Cortex of kidney (tissue), 1 donor: ENCODE measurements at places on chromosomes 6 and 20.

DNA sequence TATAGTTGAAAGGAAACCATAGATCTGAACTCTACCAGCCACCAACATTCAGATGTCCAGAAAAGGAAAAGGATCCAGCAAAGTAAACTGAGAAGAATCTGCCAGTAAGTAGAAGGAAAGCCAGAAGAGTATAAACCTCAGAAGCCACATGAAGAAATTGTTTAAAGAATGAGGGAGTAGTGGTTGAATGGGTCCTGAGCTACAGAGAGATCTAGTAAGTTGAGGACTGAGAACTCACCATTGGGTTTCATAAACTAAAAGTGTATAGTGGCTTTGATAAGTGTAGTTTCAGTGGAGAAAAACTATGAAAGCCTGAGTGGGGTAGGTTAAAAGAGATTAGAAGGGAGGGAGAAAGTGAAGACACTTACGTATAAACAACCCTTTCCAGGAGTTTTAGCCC, 32.0 kb upstream of the SUMO4 start:
- DNase-seq: no peak

DNA sequence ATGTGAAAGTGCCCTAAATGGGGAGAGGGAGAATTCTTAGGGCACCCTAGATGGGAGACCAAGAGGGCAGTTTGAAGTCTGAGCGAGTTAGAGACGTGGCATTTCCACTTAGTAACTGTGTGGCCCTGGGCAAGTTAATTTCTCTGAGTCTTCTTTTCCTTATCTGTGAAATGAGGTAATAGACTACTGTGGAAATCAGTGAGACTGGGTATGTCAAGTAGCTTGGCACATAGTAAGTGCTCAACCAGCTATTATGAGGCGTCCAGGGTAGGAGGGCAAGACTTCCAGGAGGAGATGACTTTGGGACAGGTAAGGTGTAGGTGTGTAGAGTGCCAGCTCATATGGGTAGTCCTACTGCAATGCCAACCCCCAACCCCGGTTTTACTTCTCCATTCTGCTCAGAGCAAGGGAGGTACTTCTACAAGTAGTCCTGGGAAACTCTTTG, 770 bp downstream of the KIF3B start:
- no peak for DNase-seq

DNA sequence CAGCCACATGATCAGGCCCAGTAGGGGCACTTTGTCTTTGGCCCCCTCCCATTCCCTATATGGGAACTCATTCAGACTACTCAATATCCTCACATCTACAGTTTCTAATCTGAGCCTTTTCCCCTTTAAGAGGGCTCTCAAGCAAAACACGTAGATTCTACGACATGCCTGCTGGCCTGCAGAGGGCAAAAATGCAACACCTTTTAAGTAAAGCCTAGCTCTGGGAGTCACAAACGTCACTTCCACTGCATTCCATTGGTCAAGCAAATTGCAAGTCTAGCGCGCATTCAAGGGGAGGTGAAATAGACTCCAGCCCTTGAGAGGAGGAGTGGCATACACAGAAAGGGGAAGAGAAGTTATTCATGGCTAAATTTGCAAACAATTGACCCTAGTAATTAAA, 70.6 kb downstream of the CDC40 start:
- DNase-seq: no peak

DNA sequence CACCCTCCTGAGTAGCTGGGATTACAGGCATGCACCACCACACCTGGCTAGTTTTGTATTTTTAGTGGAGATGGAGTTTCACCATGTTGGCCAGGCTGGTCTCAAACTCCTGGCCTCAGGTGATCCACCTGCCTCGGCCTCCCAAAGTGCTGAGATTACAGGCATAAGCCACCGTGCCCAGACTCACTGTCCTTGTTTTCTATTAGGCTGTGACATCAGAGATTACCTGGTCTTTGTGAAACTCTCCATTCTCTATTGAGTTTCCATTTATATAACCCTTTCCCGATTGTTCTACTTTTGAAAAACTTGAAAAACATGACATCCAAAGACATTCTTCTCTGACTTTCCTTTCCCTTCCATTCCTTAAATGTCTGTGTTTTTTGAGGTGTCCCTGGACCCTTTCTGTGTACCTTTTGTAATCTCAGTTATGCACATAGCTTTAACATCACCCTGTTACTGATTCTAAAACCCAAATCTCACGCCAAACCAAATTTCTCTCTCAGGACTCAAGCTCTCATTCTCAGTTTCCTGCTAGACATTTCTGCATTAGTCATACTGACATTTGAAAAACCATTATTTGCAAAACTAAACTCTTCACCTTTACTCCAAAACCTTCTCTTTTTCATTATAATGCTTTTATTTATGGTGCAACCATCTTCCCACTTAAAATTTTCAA, 137.0 kb downstream of the KHDC1L start:
- no peak for DNase-seq

GRCh38 chr6:6729971-6730370, 141.5 kb downstream of the LY86 start:
- no peak for DNase-seq

- no peak for DNase-seq
Measured at GRCh38 chr6:33895296-33895695, 91.5 kb upstream of the MLN start.

GRCh38 chr6:158686791-158687381, 37.0 kb downstream of the SYTL3 start:
- no peak for DNase-seq

DNA sequence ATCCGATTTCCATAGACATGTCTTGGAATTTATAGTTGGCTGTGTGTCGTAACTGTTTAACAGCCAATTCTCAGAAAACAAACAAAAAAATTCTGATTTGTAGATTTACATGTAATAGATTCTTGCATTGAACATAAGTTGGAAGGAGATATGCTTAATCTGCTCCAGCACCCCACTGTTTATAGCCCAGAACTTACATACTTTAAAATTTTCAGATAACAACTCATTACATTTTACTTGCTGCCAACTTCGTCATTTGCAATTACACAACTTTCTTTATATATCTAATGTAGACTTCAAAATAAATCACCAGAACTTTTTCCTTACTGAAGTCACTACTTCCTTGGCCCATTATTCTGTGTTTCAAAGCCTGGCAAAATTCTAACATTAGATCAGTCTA, 472.3 kb upstream of the EYS start:
- no peak for DNase-seq

DNA sequence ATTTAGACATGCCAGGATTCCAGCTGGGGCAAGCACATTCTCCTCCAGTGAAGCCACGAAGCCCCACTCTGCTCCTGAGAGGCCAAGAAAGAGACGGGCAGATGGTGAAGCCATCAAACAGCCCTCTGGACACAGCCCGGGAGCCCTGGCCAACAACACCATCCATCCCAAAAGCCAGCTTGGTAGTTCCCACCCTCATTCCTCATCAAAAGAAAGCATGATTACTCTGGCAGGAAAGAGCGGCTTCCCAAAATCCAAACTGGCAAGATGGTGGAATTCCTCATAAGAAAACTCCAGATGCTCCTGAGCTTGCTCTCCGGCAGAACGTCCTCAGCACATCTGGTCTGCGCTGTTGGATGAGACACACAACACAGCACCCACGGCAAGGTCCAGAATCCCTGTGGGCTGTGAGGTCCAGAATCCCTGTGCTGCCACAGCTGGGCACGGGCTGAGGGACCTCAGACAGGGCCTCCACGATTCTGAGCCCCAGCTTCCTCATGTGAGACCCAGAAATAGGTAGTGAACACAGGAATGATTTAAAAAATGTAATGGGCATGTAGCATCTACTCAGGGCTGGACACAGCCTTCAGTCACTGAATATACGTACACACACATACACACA, 52.6 kb downstream of the THBS2 start:
- no peak for DNase-seq
